Activated T-helper 2 cell treated with anti-CD3 and anti-CD28 coated beads, Interferon-gamma antibody, Interleukin-2, Interleukin-4, amounts not matched to agents 10 μg/mL and 5 μg/mL and 100 μg/mL, durations not matched to agents 14 hours and 24 hours and 36 hours (primary cell): ENCODE measurements at places on chromosomes 16 and 17. TPM values are rescaled to one million over a fixed set of nuclear protein-coding genes. Genes with fewer than 3 reads are reported as not detected.

DNA sequence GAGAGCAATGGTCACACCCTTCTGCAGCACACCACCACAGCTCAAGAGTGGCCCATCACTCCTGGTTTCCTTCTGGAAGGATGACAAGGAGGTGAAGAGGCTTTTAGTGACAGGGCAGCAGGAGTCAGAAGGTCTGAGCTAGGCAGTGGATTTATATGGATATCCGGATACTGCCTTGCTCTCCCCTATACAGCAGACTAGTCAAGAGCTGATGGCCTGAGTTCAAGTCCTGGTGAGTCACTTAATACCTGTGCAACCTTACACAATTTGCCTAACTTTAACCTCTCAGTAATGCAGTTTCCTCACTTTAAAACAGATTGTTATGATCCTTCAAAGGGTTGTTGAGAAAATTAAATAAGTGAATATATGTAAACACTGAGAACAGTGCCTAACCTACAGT lies 22.9 kb downstream of the MYO18A start:
- H3K4me3 ChIP-seq, result no peak overlapping the region
- peaks cover 40% of the 10 kb centered on the region for H3K4me1 ChIP-seq
- no peaks in the 10 kb centered on the region for H3K27me3 ChIP-seq
- no peak for DNase-seq

Gene ATP5PD
- 166 and 170 TPM in 2 replicates for total RNA-seq

DNA sequence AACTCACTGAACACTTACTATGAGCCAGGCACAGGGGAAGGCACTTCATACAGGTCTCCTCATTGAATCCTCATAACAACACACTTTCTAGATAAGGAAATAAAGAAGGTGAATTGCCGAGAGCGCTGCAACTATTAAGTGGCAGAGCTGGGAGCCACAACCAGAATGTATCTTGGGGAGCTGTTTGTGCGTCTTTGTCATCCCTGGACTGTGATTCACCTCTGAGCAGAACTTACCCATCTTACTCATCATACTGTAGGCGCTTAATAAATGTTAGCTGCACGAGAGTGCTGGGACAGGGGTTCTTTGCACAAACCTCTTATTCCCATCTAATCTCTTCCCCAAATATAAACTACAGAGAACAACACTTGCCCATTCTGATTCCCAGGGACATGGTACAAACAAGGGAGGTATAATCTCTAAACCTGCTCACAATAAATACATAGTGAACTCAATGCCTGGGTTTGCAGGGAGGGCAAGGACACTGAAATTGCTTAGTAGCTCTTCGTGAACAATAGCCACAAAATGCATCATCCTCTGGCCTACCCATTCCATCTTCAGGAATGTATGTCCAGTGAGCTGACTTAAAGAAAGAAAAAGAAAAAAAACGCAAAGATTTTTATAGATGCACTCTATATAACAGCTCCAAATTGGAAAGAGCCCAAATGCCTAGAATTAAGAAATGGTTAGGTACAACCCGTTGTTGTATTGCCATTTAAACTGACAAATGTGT lies 43.0 kb downstream of the MYO18A start:
- H3K36me3 ChIP-seq, result peaks cover 25% of the 10 kb centered on the region
- H3K4me3 ChIP-seq, result peak overlapping the region; percentile 89
- no peak for DNase-seq

Gene KRT31
- total RNA-seq, result not detected in 2 replicates

Gene PRSS27
- 1.8 and 2.1 TPM in 2 replicates for total RNA-seq

Gene WWP2
- total RNA-seq, result 59.0 and 61.7 TPM in 2 replicates

DNA sequence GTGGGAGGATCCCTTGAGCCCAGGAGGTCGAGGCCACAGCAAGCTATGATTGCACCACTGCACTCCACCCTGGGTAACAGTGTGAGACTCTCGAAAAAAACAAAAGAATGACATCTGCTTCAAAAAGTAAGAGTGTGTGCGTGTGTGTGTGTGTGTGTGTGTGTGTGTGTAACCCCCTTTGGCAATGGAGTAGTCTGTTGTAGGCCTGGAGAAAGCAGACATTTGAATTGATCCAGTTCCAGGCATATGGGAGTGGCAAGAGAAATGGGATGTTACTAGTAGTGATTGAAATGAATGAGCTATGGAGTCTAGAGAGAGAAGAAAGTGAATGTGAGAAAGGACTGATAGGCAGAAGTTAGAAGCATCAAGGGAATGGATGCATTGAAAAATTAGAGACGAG lies 9.9 kb downstream of the CASC3 start:
- peak overlapping the region; percentile 33 for H3K27ac ChIP-seq

Gene TEX14
- 0.09 and 0.18 TPM in 2 replicates for total RNA-seq

GRCh38 chr16:67543036-67543435 lies 14.4 kb downstream of the RIPOR1 start:
- H3K4me3 ChIP-seq, result no peak overlapping the region
- peaks cover 24% of the 10 kb centered on the region for H3K36me3 ChIP-seq
- peaks cover 27% of the 10 kb centered on the region for H3K4me1 ChIP-seq
- peak overlapping the region; percentile 33 for H3K27ac ChIP-seq

Gene SOST
- not detected in 2 replicates for total RNA-seq

DNA sequence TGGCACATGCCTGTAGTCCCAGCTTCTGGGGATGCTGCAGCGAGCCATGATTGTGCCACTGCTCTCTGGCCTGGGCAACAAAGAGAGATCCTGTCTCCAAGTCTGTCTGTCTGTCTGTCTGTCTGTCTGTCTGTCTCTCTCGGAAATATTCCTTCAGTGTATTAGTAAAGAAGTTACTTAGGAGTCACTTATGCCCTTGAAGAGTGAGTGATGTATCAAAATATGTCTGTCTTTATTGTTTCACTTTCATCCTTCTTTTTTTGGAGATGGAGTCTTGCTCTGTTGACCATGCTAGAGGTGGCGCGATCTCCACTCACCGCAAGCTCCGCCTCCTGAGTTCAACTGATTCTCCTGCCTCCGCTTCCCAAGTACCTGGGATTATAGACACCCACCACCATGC lies 410.5 kb downstream of the WWOX start:
- H3K4me3 ChIP-seq, result no peak overlapping the region
- DNase-seq, result no peak
- H3K4me1 ChIP-seq, result no peaks in the 10 kb centered on the region

DNA sequence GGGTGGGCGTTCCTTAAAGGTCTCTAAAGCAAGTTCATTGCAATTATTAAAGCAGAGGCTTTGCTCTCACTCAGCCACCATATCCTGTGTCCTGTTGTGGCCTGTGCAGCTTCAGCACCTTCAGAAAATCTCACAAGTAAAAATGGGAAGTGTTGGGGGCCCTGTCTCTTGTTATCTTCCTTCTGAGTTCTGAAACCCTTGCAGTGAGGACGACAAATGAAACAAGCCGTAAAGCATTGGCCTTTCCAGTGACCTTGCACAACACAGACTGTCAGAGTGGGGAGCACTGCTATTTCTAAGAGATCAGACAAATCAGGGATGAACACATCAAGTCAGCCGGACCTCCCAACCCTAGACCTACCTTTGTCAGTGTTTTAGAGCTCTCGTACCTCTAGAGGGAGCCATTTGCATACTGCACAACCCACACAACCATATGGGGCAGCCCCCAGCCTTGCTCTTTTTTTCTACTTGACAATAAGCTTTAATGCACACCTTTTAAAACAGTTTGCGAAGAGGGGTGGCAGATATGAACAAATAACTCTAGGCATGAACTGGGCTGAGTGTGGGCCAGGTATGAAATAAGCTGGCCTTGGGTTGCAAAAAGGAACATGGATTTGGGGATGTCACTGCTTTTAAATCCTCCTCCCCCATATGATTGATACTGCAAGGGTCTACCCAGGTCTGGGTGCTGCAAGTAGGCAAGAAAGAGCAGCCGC lies 89.8 kb downstream of the KATNIP start:
- no peak overlapping the region for H3K4me3 ChIP-seq
- H3K27ac ChIP-seq, result no peak overlapping the region
- no peaks in the 10 kb centered on the region for H3K36me3 ChIP-seq
- H3K4me1 ChIP-seq, result peaks cover 2% of the 10 kb centered on the region
- DNase-seq, result no peak

- H3K27me3 ChIP-seq, result no peaks in the 10 kb centered on the region
- DNase-seq, result no peak
- peak overlapping the region; percentile 76 for H3K27ac ChIP-seq
- H3K4me1 ChIP-seq, result peaks cover 46% of the 10 kb centered on the region
- no peak overlapping the region for H3K4me3 ChIP-seq
Measured at GRCh38 chr16:22217890-22218730, 12.0 kb downstream of the EEF2K start.

GRCh38 chr17:73612031-73612472 lies 32.2 kb downstream of the SDK2 start:
- no peaks in the 10 kb centered on the region for H3K36me3 ChIP-seq
- no peak for DNase-seq
- peaks cover 1% of the 10 kb centered on the region for H3K27me3 ChIP-seq

DNA sequence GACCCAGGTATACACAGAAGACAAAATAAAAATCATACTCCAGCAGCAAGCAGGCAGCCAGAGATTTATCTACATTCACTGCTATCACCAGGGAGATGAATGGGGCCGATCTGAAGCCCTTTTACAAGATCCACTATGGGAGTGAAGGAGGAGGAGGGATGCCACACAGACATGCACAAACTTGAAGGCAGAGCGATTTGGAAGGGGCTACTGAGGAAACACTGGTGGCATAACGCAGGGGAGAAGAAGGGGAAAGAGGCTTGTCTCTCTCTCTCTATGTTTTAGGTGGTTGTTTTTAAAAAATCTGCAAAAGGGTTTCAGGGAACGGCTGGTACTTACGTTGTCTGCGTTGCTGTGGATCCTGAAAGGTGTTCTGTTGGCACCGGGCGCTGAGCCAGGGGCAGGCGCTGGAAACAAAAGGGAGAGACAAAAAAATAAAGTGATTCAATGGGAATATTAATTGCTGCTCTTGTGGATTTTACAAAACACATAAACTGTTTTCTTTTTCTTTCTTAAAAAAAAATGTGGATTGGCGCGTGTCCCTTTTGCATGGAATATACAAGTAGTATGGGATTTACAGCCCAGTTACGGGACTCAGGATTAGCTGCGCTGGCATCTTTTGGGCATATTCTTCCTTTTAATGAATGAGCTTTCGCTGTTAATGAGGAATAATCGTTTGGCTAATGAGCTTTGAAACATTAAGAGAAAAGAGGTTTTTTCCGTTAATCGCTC lies 255.3 kb upstream of the PMFBP1 start:
- no peaks in the 10 kb centered on the region for H3K27me3 ChIP-seq
- H3K4me3 ChIP-seq, result no peak overlapping the region
- no peaks in the 10 kb centered on the region for H3K4me1 ChIP-seq
- H3K36me3 ChIP-seq, result no peaks in the 10 kb centered on the region

- DNase-seq, result no peak
- H3K4me3 ChIP-seq, result no peak overlapping the region
- no peaks in the 10 kb centered on the region for H3K36me3 ChIP-seq
- no peaks in the 10 kb centered on the region for H3K4me1 ChIP-seq
- peaks cover 6% of the 10 kb centered on the region for H3K27me3 ChIP-seq
- no peak overlapping the region for H3K27ac ChIP-seq
Measured at GRCh38 chr16:51763072-51763661, 612.1 kb upstream of the SALL1 start.

GRCh38 chr16:87266846-87267245 lies 50.3 kb downstream of the C16orf95 start:
- H3K27ac ChIP-seq, result no peak overlapping the region
- H3K27me3 ChIP-seq, result no peaks in the 10 kb centered on the region
- H3K36me3 ChIP-seq, result no peaks in the 10 kb centered on the region
- H3K4me3 ChIP-seq, result no peak overlapping the region
- DNase-seq, result no peak

DNA sequence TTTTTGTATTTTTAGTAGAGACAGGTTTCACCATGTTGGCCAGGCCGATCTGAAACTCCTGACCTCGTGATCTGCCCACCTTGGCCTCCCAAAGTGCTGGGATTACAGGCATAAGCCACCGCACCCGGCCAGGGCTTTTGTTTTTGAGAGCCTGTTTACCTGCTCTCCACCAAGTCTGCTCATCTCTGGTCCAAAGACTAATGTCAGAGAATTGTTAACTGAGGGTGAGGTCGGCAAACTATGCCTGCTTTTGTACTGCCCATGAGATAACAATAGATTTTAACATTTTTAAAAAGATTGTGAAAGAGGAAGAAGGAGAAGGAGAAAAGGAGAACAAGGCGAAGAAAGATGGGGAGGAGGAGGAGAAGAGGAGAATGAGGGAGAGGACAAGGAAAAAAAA lies 26.0 kb downstream of the TMEM238L start:
- peaks cover 2% of the 10 kb centered on the region for H3K27me3 ChIP-seq
- no peaks in the 10 kb centered on the region for H3K4me1 ChIP-seq
- DNase-seq, result no peak
- no peak overlapping the region for H3K27ac ChIP-seq

- peak overlapping the region; percentile 50 for H3K27ac ChIP-seq
- H3K36me3 ChIP-seq, result no peaks in the 10 kb centered on the region
- H3K27me3 ChIP-seq, result peaks cover 41% of the 10 kb centered on the region
- peak overlapping the region; percentile 89 for H3K4me3 ChIP-seq
Measured at GRCh38 chr16:21301168-21301894, 23.2 kb upstream of the CRYM start.

Gene PPL
- total RNA-seq, result not detected in 2 replicates

Gene NEK8
- total RNA-seq, result 3.6 and 4.2 TPM in 2 replicates

DNA sequence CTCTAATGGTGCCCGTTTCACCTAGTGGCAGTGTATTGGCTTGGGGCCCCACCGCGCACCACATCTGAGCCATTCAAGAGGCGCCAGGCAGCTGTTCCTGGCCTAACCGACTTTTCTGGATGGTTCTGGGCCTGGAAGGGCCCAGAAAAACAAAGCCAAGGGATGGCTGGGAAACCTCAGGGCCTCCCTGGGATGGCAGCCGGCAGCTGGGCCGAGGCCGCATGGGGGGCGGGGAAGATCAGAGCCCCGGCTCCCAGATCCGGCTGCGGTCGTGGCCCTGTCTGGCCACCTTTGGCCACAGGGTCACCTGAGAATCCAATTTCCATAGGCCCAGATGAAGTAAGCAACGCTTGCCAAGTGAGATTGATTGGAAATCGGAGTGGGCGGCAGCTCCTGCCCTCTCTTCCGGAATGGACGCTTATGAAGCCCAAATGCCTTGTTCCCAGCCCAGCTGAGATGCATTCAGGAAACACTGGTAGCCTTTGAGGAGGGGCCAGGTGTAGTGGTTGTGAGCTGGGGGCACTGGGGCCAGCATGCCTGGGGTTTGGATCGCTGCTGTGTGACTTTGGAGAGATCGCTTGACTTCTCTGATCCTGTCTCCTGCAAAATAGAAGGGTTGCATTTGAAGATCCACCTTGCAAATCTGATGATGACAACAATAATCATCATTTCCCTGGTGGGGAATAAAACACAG lies 163.8 kb upstream of the GSE1 start:
- peaks cover 3% of the 10 kb centered on the region for H3K27me3 ChIP-seq
- no peak overlapping the region for H3K27ac ChIP-seq
- H3K4me3 ChIP-seq, result no peak overlapping the region
- no peaks in the 10 kb centered on the region for H3K36me3 ChIP-seq
- H3K4me1 ChIP-seq, result peaks cover 5% of the 10 kb centered on the region

GRCh38 chr16:81693744-81694303 lies 85.3 kb upstream of the PLCG2 start:
- H3K4me1 ChIP-seq, result peaks cover 14% of the 10 kb centered on the region
- no peak for DNase-seq

GRCh38 chr17:40251576-40251975 lies 32.5 kb downstream of the WIPF2 start:
- no peaks in the 10 kb centered on the region for H3K27me3 ChIP-seq
- H3K4me1 ChIP-seq, result peaks cover 5% of the 10 kb centered on the region
- H3K27ac ChIP-seq, result no peak overlapping the region
- DNase-seq, result no peak
- H3K4me3 ChIP-seq, result no peak overlapping the region
- peaks cover 5% of the 10 kb centered on the region for H3K36me3 ChIP-seq
